GM12864 (cell line): ENCODE measurements at places on chromosomes 7 and 10.
A peak's percentile ranks its signal among the peaks of the same experiment; 100 is the strongest.

GRCh38 chr10:60427709-60428386 is 38.2 kb upstream of the ANK3 start:
- DNase-seq = no peak

DNA sequence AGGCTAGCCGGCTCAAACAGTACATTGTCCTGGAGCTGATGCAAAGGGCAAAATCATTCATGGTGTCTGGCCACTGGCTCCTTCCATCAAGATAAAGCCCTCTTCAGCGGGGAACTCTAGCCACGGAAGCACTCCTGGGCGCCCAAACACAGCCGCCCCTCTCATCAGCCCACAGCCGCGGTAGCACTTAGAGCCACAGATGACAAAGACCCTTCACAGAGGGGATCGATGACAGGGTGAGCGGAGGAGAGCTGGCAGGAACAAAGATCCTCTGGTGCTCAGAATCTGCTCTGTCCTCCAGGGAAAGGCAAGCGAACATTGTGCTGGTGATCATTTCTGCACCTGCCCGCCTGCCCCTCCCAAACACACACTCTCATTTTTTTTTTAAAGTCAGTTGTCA is 222.2 kb upstream of the NRP1 start:
- DNase-seq = no peak

DNA sequence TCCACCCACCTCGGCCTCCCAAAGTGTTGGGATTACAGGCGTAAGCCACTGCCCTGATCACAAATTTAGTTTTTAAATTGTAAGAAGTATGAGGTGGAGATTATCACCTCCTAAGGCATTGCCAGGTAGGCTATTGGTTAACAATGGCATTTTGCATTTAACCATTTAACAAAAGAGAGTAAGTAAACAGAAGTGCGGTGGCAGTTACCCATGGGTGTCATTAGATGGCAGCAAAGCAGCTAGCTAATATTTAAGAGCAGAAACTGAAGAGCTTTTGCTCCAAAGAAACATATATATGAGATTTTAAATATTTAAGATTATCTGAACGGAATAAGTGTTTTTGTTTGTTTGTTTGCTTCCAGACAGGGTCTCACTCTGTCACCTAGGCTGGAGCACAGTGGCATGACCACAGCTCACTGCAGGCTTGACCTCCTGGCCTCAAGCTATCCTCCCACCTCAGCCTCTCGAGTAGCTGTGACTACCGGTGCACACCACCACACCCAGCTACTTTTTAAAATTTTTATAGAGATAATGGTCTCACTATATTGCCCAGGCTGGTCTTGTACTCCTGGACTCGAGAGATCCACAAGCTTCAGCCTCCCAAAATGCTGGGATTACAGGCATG is 325.5 kb upstream of the C7orf33 start:
- DNase-seq = no peak

DNA sequence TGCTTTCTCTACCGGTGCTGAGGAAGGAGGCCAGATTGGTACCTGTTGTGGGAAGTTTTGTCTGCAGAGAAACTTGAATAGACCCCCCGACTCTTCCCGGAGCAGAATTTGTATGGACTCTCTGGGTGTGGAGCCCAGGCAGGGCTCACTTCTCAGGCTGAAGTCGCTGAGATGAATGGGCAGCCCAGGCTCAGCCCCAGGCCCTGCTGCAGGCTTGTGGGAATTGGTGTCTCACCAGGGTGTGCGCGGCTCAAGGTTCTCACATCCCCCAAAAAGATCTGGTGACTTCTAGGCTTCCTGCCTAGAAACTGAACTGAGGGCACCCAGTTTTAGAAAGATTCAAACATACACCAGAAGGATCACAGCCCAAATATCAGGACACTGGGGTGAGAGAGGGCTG is 103.5 kb downstream of the NEURL1 start:
- no peak for DNase-seq

- no peak for DNase-seq
These were observed 297.1 kb downstream of the GALNT17 start for GRCh38 chr7:71429083-71429482.

- no peak for DNase-seq
These were observed 23.7 kb downstream of the PHTF2 start for GRCh38 chr7:77822269-77822668.

DNA sequence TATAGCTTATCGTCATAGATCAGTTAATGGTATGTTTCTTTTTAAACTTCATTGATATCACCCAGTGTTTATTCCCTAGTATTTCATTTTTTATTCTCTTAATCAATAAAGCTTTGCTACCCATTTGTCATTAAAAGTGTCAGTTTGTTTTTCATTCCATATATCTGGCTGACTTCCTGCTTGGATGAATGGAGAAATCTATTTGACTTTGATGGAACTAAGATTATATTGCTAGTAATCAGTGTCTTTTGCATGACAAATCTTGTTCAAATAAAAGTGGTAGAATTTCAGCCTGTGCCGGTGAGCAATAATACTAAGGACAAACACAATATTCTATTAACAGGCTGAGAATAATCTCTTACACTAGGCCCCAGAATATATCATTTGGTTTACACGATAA is 203.3 kb downstream of the SEC23IP start:
- DNase-seq = no peak

GRCh38 chr10:58993480-58994221 is 182.8 kb upstream of the PHYHIPL start:
- DNase-seq = peak; percentile 24

DNA sequence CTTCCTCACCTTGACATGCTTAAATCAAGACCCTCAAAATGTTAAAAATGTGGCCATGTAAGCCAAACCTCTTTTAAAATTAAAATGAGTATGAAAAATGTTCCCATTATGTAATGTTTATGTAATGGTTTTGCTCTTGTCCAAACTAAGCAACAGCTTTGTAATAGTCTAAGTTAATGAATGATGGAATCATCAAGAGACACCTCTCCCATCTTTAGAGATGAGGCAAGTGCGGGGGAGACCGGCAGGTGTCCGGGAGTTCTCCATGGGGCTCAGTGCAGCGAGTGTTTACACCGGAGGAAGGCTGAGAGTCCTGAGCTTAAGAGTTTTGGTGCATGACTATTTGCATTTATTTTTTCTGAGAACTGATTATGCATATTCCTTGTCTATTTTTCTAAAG is 384.9 kb upstream of the RNF32 start:
- no peak for DNase-seq

DNA sequence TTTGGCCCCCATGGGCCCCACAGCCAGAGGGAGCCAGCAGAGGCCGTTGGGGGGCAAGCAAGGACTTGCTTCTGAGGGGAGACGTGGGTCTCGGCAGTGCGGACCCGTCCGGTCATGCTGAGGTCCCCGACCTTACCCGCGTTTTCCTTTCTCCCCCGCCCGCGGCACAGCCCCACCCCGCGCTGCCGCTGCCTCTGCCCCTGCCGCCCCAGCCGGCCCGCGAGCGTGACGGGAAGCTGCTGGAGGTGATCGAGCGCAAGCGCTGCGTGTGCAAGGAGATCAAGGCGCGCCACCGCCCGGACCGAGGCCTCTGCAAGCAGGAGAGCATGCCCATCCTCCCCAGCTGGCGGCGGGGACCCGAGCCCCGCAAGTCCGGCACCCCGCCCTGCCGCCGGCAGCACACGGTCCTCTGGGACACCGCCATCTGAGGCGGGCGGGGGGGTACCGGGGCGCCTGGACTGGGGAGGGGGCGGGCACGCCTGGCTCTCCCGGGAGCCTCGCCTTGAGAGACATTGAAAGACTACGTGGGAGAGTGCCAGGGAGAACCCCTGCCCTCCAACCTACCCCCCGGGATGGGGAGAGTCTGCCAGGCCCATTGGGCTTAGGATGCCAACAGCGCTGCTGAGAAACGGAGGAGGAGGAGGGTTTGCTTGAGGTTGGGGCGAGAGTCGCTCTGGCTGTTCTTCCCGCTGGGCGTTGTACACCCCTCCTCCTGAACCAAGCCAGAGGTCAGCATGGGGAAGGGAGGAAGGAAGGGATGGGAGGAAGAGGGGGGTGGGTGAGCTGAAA is 9.9 kb downstream of the NYAP1 start:
- DNase-seq = no peak

GRCh38 chr10:125911990-125912389 is 15.6 kb downstream of the FANK1 start:
- no peak for DNase-seq

DNA sequence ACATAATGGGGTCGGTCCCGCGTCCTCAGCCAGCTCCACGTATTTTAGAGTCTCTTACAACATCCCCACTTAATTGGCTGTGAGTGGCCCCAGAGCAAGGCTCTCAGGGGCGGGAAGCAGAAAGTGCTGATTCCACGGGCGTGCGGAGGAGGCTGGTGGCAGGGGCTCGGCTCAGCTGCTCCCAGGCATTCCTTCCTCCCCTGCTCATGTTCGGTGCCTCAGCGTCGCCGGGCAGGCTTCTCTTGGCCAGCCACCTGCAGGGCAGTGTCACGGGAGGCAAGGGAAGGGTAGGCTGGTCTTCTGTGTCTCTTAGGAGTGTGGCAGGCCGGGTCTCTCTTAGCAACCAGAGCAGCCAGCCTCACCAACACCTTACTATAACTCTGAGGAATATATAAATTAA is 33.8 kb downstream of the IL15RA start:
- DNase-seq = no peak

DNA sequence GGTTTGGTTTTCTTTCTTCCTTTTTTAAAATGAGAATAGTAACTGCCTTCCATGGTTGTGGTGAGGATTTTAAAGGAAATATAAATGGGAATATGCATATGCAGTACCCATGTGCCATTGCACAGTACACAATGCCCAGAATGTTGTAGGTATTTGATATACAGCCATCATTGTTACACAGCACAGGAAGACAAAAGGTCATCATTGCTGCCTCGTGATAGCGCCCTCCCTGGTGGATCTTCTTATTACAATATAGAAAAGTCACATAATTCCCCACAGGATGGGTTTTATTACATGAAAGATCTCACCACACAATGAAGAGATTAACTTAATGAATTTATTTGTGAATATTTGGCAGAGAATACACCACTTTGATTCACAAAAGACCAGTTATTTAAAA is 76.5 kb downstream of the PPP1R17 start:
- DNase-seq = no peak

- DNase-seq = no peak
These were observed 197.7 kb downstream of the SEMA3A start for GRCh38 chr7:83996879-83997278.

GRCh38 chr10:87656431-87657072 is 3.1 kb upstream of the PAPSS2 start:
- DNase-seq = peak; percentile 29

- DNase-seq = no peak
These were observed 87.8 kb upstream of the PPP2R2D start for GRCh38 chr10:131812736-131813604.

DNA sequence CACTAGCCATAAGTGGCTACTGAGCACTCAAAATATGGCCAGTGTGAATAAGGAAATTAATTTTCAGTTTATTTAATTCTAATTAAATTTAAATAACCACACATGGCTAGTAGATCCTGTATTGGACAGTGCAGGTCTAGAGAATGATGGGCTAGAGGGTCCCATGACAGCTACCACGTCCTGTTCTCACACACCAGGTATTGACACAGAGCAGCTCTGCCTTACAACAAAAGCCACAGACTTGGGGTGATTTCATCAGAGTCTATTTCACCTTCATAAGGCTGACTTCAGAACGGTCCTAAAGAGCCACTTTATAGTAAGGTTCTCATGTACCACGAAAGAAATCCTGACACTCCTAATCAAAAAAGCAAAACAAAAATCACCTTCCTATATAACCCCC is 111.3 kb downstream of the UBE2H start:
- no peak for DNase-seq

GRCh38 chr7:55351263-55351662 is 13.9 kb upstream of the LANCL2 start:
- no peak for DNase-seq

GRCh38 chr10:5424751-5425150 is 12.4 kb downstream of the NET1 start:
- DNase-seq = no peak

DNA sequence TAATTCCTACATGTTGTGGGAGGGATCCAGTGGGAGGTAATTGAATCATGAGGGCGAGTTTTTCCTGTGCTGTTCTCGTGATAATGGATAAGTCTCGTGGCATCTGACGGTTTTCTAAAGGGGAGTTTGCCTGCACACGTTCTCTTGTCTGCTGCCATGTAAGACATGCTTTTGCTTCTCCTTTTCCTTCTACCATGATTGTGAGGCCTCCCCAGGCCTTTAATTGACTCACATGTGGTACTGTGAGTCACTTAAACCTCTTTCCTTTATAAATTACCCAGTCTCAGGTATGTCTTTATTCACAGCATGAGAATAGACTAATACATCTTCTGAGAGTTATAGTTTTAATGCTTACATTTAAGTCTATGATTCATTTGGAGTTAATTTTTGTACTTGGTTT is 22.6 kb upstream of the CPN1 start:
- no peak for DNase-seq

GRCh38 chr10:107083388-107084009 is 81.0 kb downstream of the SORCS1 start:
- DNase-seq = no peak

DNA sequence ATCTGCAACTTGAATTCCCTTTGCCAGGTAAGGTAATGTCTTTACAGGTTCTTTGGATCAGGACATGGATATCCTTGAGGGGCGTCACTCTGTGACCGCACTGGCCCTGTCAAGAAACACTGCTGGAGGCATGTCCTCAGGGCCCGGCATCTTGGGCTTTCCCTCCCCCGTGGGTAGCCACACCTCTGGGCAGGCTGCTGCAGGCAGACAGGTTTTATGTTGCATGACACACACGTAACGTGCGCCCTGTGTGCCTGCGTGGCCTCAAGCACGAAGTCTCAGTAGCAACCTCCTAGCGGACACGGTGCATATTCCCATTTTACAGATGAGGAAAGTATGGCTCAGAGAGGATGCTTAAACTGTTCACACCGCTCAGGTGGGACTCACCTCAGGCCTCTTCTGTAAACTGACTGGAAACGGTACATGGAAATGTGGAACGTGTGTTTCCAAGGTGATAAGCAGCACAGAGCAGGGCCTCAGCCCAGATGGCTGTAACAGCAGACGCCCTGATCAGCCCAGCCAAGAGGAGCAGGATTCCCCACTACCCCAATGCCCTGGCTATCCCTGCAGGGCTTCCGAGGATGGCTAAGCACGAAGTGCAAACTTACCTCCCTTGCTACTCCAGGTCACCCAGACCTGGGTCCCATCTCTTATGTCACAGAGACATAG is 553.6 kb downstream of the TCERG1L start:
- DNase-seq = no peak

GRCh38 chr7:23967949-23968599 is 258.1 kb downstream of the STK31 start:
- no peak for DNase-seq

- DNase-seq = no peak
These were observed 166.1 kb upstream of the MTPN start for GRCh38 chr7:136143271-136143670.

GRCh38 chr10:88661018-88661417 is 3.2 kb upstream of the LIPF start:
- DNase-seq = no peak

- no peak for DNase-seq
These were observed 26.6 kb downstream of the ST8SIA6 start for GRCh38 chr10:17427666-17428350.
